ENCODE measurements at places on chromosomes 16 and 17.

DNA sequence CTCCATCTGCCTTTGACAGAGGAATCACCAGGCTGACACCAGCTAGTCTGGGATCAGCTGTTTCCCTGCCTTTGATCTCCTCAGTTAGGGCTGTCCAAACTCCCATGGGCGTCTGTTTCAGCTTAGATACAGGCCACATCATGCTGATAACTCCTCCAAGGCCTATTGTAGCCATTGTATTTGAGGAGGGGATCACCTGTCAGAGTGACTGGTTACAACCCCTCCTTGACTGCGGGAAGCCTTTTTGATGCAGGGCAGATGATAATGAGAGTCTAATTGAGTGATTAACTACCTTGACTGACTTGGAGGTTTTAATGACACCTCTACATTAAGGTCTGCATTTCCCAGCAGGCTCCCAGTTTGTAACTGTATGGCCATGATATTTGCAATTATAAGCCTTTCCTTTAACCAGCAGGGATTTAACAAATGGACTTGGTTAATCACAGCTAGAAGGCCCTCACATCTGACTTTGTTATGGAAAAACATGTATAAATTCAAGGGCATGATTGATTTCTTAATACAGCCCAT is 863.5 kb downstream of the KCNJ2 start:
- no peak for DNase-seq

- DNase-seq: no peak
Observed at GRCh38 chr16:80778703-80779102, 25.7 kb downstream of the CDYL2 start.

GRCh38 chr17:59433586-59433985 is 102.1 kb downstream of the YPEL2 start:
- DNase-seq: no peak

DNA sequence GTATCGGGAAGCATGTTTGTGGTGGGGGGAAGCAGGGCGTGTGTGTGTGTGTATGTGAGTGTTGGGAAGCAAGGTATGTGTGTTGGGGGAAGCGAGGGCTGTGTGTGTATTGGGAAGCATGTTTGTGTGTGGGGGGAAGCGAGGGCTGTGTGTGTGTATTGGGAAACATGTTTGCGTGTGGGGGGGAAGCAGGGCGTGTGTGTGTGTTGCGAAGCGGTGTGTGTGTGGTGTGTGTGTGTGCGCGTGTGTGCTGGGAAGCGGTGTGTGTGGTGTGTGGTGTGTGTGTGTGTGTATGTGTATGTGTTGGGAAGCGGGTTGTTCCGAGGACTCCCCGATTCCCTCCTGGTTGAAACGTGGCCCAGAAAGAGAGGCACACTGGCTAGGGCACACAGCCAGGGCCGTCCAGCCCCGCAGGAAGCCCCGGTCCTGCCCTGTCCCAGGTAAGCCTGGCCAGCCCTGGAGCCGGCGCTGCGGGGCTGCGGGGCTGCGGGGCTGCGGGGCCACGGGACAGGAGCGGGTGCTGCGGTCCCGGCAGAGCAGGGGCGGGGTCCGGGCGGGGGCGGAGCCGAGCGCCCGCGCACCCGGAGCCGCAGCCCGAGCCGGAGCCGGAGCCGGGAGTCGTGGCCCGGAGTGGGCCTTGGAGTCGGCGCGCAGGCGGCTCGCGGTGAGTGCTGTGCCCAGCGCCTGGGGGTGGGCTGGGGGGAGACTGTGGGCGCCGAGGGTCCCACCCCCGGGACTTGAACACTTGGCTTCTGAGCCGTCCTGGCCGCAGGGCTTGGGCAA is at the start of gene NOD2:
TSS of gene NOD2 (plus strand) at position 608 of the 783 bp plus-strand sequence. CDS start 5,890 bp downstream, outside the sequence.
- peak; percentile 46 for DNase-seq

- DNase-seq: no peak
Observed at GRCh38 chr17:37475731-37476420, 13.8 kb upstream of the DUSP14 start.

- no peak for DNase-seq
Observed at GRCh38 chr16:47713225-47713595, 252.1 kb downstream of the PHKB start.

GRCh38 chr17:72467841-72468653 is 347.2 kb downstream of the SOX9 start:
- no peak for DNase-seq

GRCh38 chr17:80529904-80530292 is 14.7 kb upstream of the RPTOR start:
- no peak for DNase-seq

- DNase-seq: no peak
Observed at GRCh38 chr17:841313-841712, 59.2 kb downstream of the MRM3 start.

DNA sequence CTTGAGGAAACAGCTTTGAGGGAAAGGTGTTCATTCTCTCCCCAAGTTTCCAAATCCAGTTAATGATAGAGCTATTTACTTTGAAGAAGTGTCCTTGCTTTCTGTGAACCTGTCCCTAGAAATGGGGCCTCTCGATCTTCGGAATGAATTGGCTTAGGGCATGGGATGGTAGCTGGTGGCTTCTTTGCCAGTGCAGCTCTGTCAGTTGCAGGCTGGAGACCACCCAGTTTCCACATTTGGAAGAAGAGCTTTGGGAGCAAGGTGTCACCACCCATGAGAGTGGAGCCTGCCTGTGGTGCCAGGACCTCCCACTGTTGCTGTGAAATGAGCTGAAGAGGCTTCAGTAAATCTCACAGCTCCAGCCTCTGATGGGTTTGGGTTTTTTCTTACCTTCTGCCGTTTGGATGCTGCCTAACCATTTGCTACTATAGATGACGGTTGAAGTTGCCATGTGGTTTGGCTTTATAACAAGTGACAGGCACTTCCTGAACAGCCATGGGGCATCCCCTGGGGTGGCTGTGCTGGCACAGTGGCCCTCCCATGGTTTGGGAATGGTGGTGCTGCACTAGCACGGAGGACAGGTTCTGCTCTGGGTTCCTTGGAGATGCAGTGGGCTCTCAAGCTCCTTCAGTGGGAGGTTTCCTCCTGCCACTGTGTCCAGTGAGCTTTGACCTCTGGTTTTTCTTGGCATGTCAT is 19.5 kb upstream of the SLC5A10 start:
- no peak for DNase-seq

DNA sequence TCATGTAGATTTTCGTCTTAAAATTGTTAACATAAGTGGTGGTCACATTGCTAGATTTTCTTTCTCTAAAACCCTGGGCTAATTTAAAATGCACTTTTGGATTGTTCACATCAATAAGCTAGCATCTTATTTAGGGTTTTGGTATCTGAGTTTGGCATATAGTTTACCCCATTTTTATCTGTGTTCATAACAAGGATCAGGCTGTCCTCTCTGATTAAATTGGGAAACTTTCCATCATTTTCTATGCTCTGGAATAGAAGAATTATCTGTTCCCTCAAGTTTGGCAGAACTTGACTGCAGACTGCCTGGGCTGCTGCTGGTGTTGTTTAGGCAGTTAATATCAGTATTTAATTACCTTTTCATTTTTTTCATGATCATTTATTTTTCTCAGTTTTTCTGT is 1.8 kb downstream of the SPECC1 start:
- no peak for DNase-seq

DNA sequence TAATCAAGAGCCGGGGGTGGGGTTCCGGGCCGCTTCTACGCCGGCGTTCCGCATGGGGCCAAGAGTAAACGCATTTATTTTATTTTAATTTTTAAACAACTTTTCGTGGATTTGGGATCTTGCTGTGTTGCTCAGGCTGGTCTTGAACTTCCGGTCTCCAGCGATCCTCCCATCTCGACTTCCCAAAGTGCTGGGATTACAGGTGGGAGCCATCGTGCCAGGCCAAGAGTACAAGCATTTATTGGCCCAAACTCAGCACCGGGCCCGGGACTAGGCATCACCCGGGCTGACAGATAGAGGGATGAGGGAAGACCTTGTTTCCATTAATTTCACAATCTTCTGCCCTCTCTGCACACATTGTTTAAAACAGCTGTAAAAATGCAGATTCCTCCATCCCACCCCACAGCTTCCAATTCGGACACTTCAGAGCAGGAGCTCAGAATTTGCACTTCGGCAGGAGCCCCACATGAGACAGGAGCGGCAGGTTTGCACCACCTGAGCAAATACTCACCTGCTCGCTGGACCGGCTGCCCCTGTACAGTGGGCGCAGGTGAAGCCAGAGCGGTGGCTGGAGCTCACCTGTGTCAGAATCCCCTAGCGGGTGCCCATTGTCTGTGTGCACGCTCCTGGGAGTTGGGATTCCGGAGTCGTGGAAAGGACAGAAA is 663 bp upstream of the GINS2 start:
- DNase-seq: no peak

DNA sequence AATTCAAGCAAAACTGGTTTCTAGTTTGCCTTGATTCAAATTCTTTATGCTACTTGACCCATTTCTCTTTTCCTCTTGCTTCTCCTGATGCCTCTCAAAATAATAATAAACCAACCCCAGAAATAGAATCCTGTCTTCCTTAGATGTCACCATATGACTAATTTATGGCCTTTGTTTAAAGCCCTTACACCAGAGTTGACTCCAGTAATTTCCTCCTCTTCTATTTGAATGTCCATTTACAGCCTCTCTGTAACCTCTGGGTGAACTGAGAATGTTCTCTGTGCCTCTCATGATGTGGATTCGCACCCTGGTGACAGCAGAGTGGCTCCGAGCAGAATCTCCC is 31.5 kb downstream of the ZFHX3 start:
- no peak for DNase-seq

- DNase-seq: no peak
Observed at GRCh38 chr17:80959330-80960036, 32.2 kb upstream of the CHMP6 start.

DNA sequence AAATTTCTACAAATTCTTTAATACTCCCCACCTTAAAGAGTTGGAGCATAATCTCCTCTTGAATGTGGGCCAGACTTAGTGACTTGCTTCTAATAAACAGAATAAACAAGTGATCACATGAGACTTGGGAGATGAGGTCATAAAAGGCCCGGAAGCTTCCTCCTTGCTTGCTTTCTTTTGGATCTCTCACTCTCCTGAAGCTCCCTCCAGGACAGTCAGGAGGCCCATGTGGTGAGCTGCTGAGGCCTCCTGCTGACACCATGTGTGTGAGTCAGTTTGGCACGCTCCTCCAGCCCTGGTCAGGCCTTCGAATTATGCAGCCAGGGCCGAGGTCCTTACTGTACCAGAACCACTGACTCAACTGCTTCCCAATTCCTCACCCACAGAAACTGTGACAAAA is 53.2 kb downstream of the NDEL1 start:
- no peak for DNase-seq

- DNase-seq: no peak
Observed at GRCh38 chr16:89334050-89334449, 116.5 kb downstream of the ZNF778 start.

DNA sequence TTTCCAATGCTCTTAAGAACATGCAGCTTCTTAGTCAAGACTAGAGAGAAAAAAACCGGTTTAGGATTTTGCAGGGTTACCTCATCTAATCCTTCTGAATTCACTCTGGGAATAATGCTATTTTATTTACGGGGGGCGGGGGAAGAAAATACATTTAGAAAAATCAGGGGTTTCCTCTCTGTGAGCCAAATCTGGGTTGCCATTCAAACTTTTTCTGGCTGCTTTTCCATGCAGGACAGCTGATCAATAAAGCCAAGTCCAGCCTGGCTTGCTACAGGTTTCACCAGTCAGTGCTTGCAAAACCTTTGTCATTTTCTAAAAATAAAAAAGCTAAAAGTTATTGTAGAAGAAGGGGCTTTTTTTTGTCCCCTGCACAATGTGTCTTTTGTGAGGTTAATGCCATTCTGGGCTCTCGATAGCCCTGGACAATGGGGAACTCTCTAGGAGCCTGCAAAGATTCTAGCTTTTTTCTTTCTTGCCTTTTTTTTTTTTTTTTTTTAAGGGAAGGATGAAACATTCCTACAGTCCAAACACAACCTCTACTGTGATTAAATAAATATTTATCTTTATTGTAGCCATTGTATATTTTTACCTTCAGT is 13.1 kb upstream of the ZFHX3 start:
- DNase-seq: no peak

DNA sequence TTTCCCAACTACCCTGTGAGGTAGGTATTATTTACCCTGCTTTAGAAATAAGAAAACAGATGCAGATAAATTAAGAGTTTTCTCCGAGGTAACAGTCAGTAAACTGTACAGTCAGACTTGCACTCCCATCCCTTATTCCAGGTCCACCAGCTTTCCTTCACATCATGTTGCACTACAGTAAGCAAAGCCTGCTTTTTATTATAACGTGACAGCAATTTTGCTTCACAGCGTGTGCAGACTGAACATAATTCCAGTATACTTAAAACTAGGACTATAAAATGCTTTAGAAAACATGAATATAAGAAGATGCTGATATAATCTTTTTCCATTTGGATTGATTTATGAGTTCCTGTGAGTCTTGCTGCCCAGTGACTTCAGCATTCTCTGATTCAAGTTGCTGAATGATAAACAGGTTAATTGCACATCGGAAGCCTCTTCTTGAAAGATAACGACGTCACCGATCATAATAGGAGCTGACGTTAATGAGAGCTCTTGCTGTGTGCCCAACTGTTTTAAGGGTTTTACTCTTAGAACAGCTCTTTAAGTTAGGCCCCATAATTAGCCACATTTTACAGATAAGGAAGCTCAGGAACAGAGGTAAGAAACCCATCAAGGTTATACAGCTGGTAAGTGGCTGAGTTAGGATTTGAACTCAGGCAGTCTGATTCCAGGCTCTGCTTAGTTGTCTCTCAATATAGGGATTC is 1.4 kb downstream of the LIG3 start:
- peak; percentile 20 for DNase-seq

- no peak for DNase-seq
Observed at GRCh38 chr17:61461967-61462718, 9.9 kb downstream of the TBX4 start.

DNA sequence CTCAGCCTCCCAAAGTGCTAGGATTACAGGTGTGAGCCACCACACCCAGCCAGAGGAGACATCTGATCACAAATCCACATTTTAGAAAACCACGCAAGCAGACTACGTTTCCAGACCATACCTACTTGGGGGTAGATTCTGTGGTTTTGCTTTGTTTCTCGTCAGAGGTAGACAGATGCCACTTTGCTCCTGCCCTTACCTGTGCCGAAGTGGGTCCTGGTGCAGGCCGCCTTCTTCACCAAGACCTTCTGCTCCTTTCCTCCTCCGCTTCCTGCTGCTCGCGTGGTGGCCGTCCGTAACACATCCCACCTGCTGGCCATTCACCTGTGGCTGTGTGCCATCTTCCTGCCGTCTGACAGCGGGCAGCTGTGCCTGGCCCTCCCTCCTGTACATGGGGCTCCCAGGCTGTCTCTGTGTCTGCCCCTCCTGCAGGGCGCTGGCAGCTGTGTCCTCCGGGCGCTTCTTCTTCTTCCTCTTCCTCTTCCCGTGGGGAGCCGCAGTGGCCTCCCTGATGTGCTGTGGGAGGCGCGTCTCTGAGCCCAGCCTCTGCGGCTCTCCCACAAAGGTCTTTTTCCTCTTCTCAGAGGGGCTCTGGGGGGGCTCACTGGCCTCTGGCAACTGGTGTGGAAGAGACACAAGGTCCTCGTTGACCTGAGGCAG is 21.2 kb upstream of the CYTH1 start:
- peak; percentile 32 for DNase-seq

DNA sequence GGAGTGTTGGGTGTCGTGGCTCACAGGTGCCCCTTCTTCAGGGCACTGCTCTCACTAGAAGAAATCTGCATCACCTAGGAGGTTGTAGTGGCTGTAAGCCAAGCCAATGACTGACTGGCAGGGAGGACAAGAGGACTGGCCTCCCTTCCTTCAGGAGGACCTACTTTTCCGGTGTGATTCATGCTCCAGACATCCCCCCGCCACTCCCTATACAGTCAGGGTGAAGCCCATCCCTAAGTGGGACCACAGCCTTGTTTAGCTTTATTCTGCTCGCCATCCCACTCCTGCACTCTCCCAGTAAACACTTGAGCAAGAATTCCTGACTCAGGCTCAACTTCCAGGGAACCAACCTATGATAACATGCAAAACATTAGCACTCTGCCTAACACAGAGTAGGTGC is 67.0 kb downstream of the PLCG2 start:
- no peak for DNase-seq
